ENCODE measurements at places on chromosomes 16 and 17. TPM values are rescaled to one million over a fixed set of nuclear protein-coding genes. Genes with fewer than 3 reads are reported as not detected.

Gene PHLPP2
- 5.5 TPM for total RNA-seq

Gene MT1A
- not detected for total RNA-seq

Gene FNDC8
- not detected for total RNA-seq

Gene WFIKKN1
- total RNA-seq = 2.7 TPM

Gene FBXW10B
- 0.44 TPM for total RNA-seq

Gene PITPNM3
- 0.37 TPM for total RNA-seq

Gene CEP131
- 19.5 TPM for total RNA-seq

Gene CES4A
- total RNA-seq = 30.5 TPM

Gene TNP2
- total RNA-seq = not detected

Gene KRT39
- not detected for total RNA-seq

- H3K27me3 ChIP-seq = no peaks in the 10 kb centered on the region
- peaks cover 9% of the 10 kb centered on the region for H3K4me1 ChIP-seq
- peaks cover 23% of the 10 kb centered on the region for H3K36me3 ChIP-seq
- H3K4me3 ChIP-seq = no peak overlapping the region
These were observed 59.8 kb downstream of the MYO18A start for GRCh38 chr17:29120433-29120832.

DNA sequence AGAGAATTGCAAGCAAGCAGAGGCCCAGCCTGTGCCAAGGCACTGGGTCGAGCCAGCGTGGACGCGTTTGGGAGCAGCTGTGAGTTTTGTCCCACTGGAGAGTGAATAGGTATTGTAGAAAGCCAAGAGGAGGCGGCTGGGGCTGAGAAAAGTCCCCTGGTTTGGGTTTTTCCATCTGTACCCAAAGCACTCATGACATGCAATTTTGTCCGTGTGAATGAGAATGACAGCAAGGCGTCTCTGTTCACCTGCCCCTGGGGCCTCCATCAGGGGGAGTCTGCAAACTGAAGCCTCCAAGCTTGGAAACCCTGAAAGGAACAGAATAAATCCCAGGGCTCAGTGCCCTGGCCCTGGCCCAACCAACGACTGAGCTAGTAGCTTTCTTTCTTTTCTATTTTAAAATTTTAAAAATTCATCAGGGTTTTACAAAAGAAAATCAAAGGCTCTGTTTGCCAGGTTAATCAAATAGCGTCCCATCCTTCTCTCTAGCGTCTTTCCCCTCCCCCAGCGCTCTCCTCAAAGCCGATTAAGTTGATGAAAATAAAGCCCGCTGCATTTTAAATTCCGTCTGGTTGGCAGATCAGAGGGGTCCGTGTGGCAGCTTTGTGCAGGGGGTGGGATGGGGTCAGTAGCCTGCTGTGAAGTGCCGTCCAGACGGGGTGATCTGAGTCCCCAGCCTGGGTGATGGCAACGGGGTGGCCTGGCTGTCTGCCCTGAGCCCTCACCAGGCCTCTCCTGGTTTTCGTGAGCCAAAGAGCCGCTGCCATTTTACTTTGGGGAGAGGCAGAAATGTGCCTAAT is 171.0 kb downstream of the KATNIP start:
- no peak overlapping the region for H3K4me3 ChIP-seq
- no peak overlapping the region for H3K27ac ChIP-seq
- H3K27me3 ChIP-seq = no peaks in the 10 kb centered on the region
- no peak for DNase-seq

DNA sequence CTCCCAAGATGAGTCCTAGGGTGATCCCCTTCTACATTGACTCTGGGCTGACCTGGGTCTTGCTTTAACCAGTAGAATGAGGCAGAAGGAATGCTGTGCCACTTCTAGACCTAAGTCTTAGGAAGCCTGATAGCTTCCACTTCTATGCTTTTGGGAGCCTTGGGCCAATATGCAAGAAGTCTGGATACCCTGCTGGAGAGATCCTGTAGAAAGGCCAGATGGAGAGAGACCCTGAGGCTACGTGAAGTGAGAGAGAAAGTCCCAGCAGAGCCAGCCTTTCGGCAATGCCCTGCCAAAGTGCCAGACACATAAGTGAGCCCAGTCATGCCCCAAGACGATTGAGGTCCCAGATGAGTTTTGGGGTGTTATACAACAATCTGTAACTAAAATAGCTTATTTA is 1.7 kb downstream of the KRT222 start:
- peaks cover 45% of the 10 kb centered on the region for H3K27me3 ChIP-seq
- H3K4me1 ChIP-seq = peaks cover 13% of the 10 kb centered on the region
- H3K27ac ChIP-seq = no peak overlapping the region
- DNase-seq = no peak
- H3K4me3 ChIP-seq = no peak overlapping the region
- peaks cover 3% of the 10 kb centered on the region for H3K36me3 ChIP-seq

DNA sequence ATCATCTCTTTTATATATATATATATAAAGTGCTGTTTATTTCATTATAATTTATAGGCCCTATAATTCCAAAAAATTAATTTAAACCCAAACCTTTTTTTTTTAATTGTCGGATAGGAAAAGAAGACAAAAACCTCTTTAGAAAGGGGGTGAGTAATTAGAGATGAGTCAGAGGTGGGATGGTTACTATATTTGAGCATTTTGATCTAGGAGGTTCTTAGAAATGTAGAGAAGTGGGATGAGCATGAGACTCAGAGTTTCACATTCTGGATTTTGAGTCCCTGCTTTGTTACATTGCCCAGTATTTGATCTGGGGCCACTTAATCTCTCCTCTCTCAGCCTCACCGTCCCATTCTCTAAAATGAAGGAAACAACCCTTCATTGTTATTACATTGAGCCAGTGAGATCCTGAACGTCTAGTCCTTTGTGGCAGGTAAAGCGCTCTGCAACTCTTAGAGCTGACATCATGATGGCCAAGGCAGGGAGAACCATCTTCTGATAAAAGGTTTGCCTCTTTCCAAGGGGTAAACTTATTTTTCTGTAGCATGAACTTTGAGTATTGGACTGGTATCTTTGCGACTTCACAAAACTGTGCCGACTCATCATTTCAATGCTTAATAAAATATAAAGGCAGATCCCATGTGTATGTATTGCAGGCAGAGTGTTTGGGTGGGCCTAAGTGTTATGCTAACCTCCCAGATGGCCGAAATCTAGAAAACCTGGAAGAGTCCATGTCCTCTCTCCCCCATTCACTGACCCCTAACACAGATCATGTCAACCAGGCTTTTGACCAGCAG is 21.3 kb downstream of the HS3ST3B1 start:
- H3K27me3 ChIP-seq = no peaks in the 10 kb centered on the region
- H3K4me3 ChIP-seq = no peak overlapping the region
- DNase-seq = no peak
- peaks cover 6% of the 10 kb centered on the region for H3K36me3 ChIP-seq
- H3K27ac ChIP-seq = no peak overlapping the region

DNA sequence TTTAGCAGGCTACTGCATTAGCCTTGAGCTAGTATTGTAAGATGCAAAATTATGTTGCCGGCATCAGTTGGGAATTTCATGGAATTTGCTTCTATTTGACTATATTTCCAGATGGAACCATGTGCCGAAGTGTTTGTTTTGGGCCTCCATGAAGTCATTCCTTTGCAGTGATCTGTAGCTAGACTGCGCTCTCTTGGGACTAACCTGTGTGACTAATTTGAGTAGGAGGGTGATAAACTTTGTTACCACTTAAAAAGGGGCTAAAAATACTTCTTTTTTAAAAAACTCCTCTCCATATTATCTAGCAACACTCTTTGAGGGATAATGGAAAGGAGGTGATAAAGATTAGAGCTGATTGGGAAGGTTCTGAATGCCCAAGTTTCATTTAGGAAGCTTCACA is 166.8 kb upstream of the TBX2 start:
- H3K27ac ChIP-seq = no peak overlapping the region
- H3K4me1 ChIP-seq = peaks cover 4% of the 10 kb centered on the region
- H3K36me3 ChIP-seq = peaks cover 2% of the 10 kb centered on the region
- DNase-seq = no peak

DNA sequence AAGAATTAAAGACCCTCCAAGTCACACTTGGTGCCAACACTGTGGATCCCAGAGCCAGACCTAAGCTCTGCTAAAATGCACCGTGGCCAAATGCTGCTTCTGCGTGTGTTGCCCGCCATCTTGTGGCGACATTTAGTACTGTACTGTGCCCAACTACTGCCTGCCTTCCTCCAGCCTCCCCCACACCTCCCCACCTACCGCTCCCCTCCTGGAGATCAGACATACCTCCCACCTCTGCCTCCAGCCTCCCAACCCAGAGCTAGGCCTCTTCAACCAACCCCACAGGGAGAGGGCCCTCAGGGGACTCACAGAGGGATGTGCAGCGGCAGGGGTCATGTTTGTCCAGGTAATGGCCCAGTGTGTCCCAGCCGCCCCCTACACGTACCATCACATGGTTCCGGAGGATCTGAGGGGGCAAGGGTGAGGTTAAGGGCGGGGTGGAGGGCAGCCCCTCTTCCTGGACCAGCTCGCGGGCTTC is 5.5 kb downstream of the GAS2L2 start:
- H3K27ac ChIP-seq = no peak overlapping the region
- no peak overlapping the region for H3K4me3 ChIP-seq
- peaks cover 14% of the 10 kb centered on the region for H3K4me1 ChIP-seq
- no peaks in the 10 kb centered on the region for H3K36me3 ChIP-seq

DNA sequence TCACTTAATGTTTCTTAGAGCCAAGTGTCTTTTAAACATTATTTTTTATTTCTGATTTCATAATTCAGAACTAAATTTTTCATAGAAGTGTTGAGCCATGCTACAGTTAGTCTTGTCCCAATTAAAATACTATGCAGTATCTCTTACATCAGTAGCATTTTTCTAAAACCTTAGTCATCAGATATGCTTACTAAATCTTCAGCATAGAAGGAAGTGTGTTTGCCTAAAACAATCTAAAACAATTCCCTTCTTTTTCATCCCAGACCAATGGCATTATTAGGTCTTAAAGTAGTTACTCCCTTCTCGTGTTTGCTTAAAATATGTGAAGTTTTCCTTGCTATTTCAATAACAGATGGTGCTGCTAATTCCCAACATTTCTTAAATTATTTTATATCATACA is 13.6 kb upstream of the BCAS3 start:
- no peak for DNase-seq
- H3K27ac ChIP-seq = no peak overlapping the region
- peaks cover 11% of the 10 kb centered on the region for H3K36me3 ChIP-seq
- no peak overlapping the region for H3K4me3 ChIP-seq

DNA sequence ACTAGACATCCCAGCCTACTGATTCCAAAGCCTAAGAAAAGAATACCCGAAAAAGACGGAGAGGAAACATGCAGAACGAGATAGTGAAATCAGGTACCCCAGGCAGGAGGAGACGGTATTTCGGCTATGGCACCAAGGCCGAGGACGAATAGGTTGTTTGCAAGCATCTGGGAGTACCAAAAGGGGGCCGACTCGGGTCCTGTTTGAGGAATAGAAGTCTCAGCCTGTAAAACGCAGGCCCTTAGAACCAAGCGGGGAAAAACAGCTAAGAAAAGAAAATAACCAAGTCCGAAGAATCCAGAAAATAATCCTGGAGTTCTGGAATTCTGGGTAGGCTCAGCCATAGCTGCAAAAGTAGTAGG is 537 bp downstream of the SLC35B1 start:
- H3K36me3 ChIP-seq = peaks cover 50% of the 10 kb centered on the region
- no peaks in the 10 kb centered on the region for H3K27me3 ChIP-seq
- peak; percentile 44 for DNase-seq
- H3K4me1 ChIP-seq = peaks cover 56% of the 10 kb centered on the region
- H3K27ac ChIP-seq = peak overlapping the region; percentile 98
- H3K4me3 ChIP-seq = peak overlapping the region; percentile 91

- DNase-seq = no peak
- H3K27me3 ChIP-seq = no peaks in the 10 kb centered on the region
- no peak overlapping the region for H3K4me3 ChIP-seq
- H3K4me1 ChIP-seq = peaks cover 33% of the 10 kb centered on the region
- peaks cover 26% of the 10 kb centered on the region for H3K36me3 ChIP-seq
- H3K27ac ChIP-seq = peak overlapping the region; percentile 22
These were observed 45.0 kb downstream of the ZNF652 start for GRCh38 chr17:49316889-49317675.

- no peak overlapping the region for H3K27ac ChIP-seq
- H3K27me3 ChIP-seq = no peaks in the 10 kb centered on the region
- no peak for DNase-seq
- H3K4me3 ChIP-seq = peak overlapping the region; percentile 28
- peaks cover 20% of the 10 kb centered on the region for H3K4me1 ChIP-seq
These were observed 3.3 kb downstream of the ERAL1 start for GRCh38 chr17:28857905-28858800.

GRCh38 chr16:65845466-65846209 is 520.9 kb upstream of the CDH5 start:
- H3K27me3 ChIP-seq = no peaks in the 10 kb centered on the region
- DNase-seq = no peak
- H3K27ac ChIP-seq = no peak overlapping the region
- no peaks in the 10 kb centered on the region for H3K4me1 ChIP-seq

GRCh38 chr16:65196420-65197075 is 74.7 kb upstream of the CDH11 start:
- H3K4me1 ChIP-seq = no peaks in the 10 kb centered on the region
- H3K27me3 ChIP-seq = no peaks in the 10 kb centered on the region
- no peaks in the 10 kb centered on the region for H3K36me3 ChIP-seq

GRCh38 chr17:41018541-41018940 is 8.5 kb downstream of the KRTAP1-5 start:
- H3K4me3 ChIP-seq = no peak overlapping the region
- no peak for DNase-seq
- H3K4me1 ChIP-seq = no peaks in the 10 kb centered on the region
- peaks cover 12% of the 10 kb centered on the region for H3K27me3 ChIP-seq
- no peaks in the 10 kb centered on the region for H3K36me3 ChIP-seq
- no peak overlapping the region for H3K27ac ChIP-seq

- DNase-seq = no peak
- H3K27ac ChIP-seq = no peak overlapping the region
- peaks cover 6% of the 10 kb centered on the region for H3K36me3 ChIP-seq
- no peaks in the 10 kb centered on the region for H3K4me1 ChIP-seq
- H3K27me3 ChIP-seq = no peaks in the 10 kb centered on the region
- H3K4me3 ChIP-seq = no peak overlapping the region
These were observed 46.5 kb upstream of the CDRT4 start for GRCh38 chr17:15513856-15514459.

- H3K27ac ChIP-seq = no peak overlapping the region
- peaks cover 37% of the 10 kb centered on the region for H3K4me1 ChIP-seq
- H3K4me3 ChIP-seq = no peak overlapping the region
These were observed 7.8 kb downstream of the NR1D1 start for GRCh38 chr17:40092581-40092980.

DNA sequence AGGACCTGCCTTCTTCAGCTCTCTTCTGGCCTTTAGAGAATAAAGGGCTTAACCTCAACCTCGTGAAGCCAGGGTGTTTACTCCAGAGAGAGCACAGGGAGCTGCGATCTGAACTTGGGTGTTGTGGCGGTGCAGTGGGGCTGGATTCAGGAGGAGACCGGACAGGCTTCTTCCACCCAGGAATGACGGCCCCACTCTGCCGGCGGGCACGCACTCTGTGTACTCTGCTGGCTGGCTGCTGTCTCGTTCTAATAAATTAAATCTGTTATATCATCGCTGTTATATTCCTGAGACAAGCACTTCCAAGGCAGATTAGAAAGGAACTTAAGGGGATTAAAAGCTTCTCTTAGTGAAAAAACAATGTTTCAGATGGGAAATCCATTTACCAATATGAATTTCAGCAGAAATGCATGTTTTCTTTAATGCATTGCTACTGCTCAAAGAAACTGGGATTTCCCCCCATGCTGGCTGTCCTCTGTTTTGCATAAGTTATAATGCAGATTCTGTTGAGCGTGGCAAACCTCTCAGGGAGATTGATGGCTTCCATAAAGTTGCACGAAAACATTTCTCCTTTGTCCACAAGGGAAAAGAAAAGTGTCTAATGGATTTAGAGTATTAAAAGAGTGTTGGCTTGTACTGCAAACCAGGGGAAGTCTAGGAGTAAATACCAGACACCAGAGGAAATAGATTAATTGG is 168.6 kb upstream of the IRX3 start:
- peaks cover 6% of the 10 kb centered on the region for H3K4me1 ChIP-seq
- no peak overlapping the region for H3K4me3 ChIP-seq
- no peaks in the 10 kb centered on the region for H3K36me3 ChIP-seq
- H3K27ac ChIP-seq = no peak overlapping the region
- peaks cover 7% of the 10 kb centered on the region for H3K27me3 ChIP-seq
- no peak for DNase-seq
